NCI-H1694 (cell line): ENCODE measurements at places on chromosomes 4 and X.

GRCh38 chr4:8280876-8281440 is 11.4 kb downstream of the HTRA3 start:
- DNase-seq: no peak

- no peak for DNase-seq
Measured at GRCh38 chrX:65420154-65420553, 114.4 kb downstream of the LAS1L start.

GRCh38 chrX:150615356-150615755 is 46.9 kb downstream of the MTM1 start:
- no peak for DNase-seq

DNA sequence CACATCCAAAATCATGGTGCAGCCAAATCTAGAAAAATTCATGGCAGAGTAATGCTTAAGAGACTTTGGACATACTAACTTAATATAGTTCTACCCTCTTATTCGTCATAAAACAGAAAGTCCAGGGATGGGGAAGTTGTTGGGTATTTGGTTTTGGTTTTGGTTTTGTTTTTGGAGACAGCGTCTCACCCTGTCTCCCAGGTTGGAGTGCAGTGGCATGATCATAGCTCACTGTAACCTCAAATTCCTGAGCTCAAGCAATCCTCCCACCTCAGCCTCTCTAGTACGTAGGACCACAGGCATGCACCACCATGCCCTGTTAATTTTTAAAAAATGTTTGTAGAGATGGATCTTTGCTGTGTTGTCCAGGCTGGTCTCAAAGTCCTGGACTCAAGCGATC is 271.8 kb upstream of the TENM3 start:
- no peak for DNase-seq

GRCh38 chr4:101172369-101172768 is 175.0 kb downstream of the PPP3CA start:
- DNase-seq: no peak

- no peak for DNase-seq
Measured at GRCh38 chrX:85499400-85499799, 119.9 kb upstream of the POF1B start.

GRCh38 chrX:29555465-29556091 is 659.8 kb upstream of the MAGEB2 start:
- no peak for DNase-seq

DNA sequence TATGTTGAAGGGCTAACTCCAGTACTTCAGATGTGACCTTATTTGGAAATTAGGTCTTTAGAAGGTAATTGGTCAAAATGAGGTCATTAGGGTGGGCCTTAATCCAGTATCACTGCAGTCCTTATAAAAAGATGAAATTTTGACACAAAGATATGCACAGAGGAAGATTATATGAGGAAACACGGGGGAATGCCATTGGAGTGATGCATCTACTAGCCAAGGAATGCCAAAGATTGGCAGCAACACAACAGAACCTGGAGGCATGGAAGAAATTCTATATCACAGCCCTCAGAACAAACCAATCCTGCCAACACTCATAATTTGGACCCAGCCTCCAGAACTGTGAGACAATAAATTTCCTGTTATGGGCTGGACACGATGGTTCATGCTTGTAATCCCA is 17.6 kb downstream of the TRIM61 start:
- no peak for DNase-seq

GRCh38 chrX:31845003-31845402 is 773.2 kb upstream of the FTHL17 start:
- no peak for DNase-seq

- no peak for DNase-seq
Measured at GRCh38 chr4:146439999-146440398, 81.7 kb downstream of the SLC10A7 start.

DNA sequence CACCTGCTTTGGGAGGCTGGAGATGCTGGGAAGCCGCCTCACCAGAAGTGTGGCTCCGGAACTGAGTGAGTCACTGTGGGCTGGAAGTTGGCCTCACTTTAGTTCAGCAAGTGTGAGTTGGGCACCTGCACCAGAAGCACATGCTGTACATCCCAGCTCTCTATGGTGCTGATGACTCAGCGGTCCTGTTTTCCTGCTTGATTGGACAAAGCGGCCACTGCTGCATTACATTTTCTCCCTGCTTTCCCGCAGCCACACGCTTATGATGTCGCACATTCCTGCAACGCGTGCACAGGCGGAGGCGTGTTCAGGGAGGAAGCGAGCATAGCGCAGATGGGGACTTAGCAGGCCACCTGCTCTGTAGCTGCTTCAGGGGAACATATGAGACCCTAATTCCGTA is 26.7 kb upstream of the CLDN34 start:
- no peak for DNase-seq

GRCh38 chrX:33725535-33726210 is 406.4 kb downstream of the FAM47A start:
- no peak for DNase-seq

DNA sequence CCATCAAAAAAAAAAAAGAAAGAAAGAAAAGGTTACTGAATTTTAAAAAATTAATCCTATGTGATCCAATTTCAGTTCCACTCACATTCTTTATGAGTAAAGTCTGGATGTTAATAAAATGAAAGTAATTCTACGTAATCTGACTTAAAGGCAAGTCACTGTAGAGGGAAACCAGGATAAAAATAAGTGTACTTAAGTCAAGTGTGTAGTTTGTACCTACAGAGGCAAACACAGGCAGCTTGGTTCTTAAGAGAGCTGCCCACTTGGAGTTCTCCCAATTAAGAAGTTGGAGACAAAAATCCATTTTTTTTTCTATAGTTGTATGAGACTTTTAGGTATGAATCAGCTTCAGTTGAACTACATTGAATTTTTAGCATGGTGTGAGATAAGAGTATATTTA is 7.0 kb upstream of the LRAT start:
- no peak for DNase-seq

DNA sequence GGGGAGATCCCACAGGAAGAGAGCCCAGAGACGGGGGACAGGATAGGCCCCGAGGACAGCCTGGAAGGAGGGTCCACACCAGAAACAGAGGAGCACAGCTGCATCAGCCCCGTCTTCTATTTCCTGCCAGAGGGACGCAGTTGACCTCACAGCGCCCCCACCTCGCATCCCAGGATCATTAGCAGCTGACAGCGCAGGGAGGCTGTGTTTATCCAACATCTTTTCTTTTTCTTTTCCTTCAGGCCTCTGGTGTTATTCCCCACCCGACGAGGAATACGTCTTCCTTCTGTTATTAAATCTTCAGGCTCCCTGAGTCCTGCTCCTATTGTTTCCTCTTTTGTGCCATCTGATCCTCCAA is 75.4 kb downstream of the DCHS2 start:
- DNase-seq: no peak

GRCh38 chr4:159107203-159107925 is 4.5 kb downstream of the RAPGEF2 start:
- no peak for DNase-seq

GRCh38 chrX:27910412-27910811 is 70.8 kb downstream of the DCAF8L1 start:
- DNase-seq: no peak

DNA sequence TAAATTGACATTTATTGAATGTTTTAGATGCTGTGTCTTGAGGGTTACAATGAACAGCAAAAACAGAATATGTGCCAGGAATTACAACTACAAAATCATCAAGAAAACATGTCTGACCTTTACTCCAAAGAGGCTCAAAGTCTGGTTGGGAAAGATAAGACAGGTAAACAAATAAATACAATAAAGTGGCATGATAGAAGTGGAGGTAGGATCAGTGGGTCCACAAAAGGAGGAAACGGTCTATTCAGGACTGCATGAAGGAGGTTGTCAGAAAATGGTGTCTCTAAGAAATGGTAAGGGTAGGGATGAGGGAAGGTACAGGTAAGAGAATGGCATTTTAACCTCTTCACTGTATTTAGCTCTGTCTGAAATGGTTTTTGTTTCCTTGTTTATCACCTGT is 3.8 kb downstream of the ARHGEF38 start:
- DNase-seq: no peak

DNA sequence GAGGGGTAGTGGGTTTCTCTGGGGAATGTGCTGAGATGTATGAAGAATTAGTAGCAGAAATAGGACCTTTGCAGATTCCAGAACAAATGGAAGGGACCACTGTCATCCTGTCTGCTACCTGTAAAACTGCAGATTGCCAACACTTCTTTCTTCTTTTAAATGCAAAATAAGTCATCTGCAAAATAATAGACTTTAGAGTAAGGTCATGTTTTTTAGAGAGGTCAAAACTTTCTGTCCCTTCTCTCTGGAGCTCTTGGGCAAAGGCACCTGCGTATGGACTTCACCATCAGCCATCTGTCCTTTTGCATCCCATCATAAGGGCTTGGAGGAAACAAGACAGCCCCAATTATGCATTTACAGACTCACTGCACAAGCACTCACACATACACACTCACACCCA is 121.1 kb upstream of the PPARGC1A start:
- peak; percentile 16 for DNase-seq

- DNase-seq: peak; percentile 2
Measured at GRCh38 chrX:70664726-70665125, 220.1 kb downstream of the DLG3 start.

- no peak for DNase-seq
Measured at GRCh38 chr4:2406920-2407319, 11.5 kb downstream of the ZFYVE28 start.

- DNase-seq: no peak
Measured at GRCh38 chrX:80828232-80828631, 18.6 kb upstream of the BRWD3 start.

GRCh38 chr4:92497141-92497540 is 193.4 kb downstream of the GRID2 start:
- DNase-seq: peak; percentile 0

DNA sequence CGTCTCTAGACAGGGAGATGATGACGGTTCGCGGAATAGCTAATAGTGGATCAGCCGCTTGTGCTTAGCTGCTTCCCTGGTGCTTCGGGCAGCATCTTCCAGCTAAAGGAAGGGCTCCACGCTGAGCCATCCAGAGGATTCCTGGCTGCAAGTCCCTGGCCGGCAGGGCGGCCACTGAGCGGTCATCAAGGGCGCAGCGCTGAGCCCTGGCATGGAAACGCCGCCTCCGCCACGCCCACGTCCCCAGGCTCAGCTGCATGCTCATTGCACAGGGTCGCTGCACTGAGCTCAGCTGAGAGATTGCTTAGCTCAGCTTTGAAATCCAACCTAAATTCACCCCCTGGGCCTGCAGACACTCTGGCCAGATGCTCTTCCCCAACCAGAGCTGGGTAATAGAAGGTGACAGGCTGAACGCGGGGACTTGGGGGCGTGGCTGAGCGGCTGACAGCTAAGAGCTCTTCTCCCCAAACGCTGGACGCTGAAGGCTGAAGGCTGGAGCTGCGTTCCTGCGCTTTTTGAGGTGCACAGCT is 118.2 kb upstream of the KIT start:
- peak; percentile 20 for DNase-seq

GRCh38 chr4:40262861-40263260 is 66.0 kb downstream of the RHOH start:
- DNase-seq: no peak

- DNase-seq: no peak
Measured at GRCh38 chr4:3124070-3124767, 49.7 kb downstream of the HTT start.

- no peak for DNase-seq
Measured at GRCh38 chr4:93879919-93880318, 51.4 kb downstream of the ATOH1 start.

GRCh38 chr4:165403637-165404036 is 24.8 kb downstream of the CPE start:
- DNase-seq: peak; percentile 93

GRCh38 chrX:73828080-73828720 is 265.2 kb downstream of the CHIC1 start:
- no peak for DNase-seq

DNA sequence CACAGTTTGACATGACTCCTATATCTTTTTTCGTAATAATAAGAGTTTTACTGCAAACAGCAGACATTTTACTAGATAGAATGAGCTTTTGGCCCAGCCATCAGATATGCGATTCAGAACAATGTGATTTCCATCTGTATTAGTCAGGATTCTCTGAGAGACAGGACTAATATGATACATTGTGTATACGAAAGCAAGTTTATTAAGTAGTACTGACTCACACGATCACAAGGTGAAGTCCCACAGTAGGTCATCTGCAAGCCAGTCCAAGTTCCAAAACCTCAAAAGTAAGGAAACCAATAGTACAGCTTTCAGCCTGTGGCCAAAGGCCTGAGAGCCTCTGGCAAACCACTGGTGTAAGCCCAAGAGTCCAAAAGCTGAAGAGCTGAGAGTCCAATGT is 24.1 kb downstream of the CXCL8 start:
- DNase-seq: no peak

- DNase-seq: no peak
Measured at GRCh38 chr4:143358923-143359643, 22.4 kb downstream of the GAB1 start.

DNA sequence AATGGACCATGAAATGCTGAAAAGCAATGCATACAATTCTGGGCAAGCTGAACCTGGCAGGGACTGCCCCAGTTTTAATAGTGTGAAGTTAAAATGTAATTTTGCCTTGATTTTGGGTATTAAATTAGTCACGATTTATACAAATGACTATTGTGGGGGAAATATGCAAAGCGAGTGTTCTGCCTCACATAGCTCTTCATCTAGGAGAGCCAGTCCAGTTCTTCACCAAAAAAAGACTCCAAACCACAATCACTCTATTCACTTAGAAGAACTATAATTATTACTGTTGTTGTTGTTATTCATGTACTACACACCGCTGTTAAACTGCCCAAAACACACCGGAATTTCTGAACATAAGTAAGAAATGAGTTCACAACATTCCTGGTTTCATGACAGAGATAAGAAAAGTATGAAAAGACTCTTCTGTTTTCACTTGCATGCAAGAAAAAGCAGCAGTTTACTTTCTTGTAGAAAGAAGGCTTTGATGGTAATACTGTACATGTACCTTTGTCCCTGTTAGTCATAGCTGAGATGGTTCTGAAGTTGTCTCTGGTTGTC is 101.9 kb downstream of the QRFPR start:
- no peak for DNase-seq

GRCh38 chrX:108699368-108699767 is 37.0 kb downstream of the IRS4 start:
- peak; percentile 30 for DNase-seq

DNA sequence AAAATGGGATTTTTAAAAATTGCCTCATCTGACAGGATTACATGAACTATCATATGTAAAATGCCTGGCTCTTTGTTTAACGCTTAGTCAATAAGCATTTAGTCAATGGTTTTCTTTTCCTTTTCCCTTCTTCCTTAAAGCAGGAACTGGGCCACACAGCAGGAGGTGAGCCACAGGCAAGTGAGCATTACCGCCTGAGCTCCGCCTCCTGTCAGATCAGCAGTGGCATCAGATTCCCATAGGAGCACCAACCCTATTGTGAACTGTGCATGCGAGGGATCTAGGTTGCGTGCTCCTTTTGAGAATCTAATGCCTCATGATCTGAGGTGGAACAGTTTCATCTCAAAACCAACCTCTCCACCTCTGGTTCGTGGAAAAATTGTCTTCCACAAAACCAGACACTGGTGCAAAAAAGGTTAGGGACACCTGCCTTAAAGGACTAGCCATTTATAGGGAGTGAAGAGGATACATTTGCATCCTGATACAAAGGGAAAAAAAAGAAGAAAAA is 306.1 kb downstream of the FBXW7 start:
- no peak for DNase-seq
